ENCODE measurements at places on chromosomes 16 and 17.

DNA sequence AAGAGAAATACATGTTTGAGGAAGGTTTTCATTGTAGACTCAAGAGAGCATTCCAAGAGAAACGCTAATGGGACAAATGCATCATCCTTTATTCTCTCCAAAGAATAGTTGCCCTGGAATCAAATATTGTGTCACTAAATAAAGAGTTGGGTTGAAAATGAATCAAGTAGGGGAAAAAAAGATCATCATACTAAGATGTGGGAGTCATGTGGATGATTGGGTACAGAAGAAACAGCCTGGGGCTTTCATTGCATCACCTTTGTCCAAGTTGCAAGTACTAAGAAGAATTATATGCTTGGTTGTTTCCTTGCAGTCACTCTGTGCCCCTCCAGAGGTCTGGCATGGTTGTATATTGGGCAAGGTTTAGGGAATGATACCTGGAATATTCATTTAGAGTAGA is 658.9 kb downstream of the TOX3 start:
- H3K4me1 ChIP-seq = no peaks in the 10 kb centered on the region
- H3K4me3 ChIP-seq = no peak overlapping the region
- H3K27me3 ChIP-seq = no peaks in the 10 kb centered on the region
- H3K27ac ChIP-seq = no peak overlapping the region
- no peaks in the 10 kb centered on the region for H3K36me3 ChIP-seq
- DNase-seq = no peak

DNA sequence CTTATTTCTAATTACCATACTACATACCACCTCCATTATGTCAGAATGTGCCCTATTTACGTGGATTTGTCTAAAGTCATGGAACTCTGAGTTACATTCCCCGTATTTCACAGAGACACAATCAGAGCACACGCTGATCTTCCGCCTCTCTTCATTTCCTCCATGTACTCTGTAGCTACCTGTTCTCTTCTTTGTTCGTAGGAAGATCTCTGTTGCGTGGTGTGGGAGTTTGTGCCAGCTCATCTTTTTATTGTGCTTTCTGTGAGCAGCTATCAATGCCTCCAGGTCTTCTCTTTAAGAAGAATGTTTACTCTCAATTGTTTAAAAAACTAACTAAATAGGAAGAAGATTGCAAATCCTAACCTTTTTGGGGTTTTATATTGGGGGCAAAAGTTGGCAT is 26.9 kb downstream of the NLRC5 start:
- DNase-seq = no peak
- H3K27me3 ChIP-seq = no peaks in the 10 kb centered on the region
- H3K4me3 ChIP-seq = no peak overlapping the region
- no peak overlapping the region for H3K27ac ChIP-seq
- H3K4me1 ChIP-seq = no peaks in the 10 kb centered on the region
- no peaks in the 10 kb centered on the region for H3K36me3 ChIP-seq

DNA sequence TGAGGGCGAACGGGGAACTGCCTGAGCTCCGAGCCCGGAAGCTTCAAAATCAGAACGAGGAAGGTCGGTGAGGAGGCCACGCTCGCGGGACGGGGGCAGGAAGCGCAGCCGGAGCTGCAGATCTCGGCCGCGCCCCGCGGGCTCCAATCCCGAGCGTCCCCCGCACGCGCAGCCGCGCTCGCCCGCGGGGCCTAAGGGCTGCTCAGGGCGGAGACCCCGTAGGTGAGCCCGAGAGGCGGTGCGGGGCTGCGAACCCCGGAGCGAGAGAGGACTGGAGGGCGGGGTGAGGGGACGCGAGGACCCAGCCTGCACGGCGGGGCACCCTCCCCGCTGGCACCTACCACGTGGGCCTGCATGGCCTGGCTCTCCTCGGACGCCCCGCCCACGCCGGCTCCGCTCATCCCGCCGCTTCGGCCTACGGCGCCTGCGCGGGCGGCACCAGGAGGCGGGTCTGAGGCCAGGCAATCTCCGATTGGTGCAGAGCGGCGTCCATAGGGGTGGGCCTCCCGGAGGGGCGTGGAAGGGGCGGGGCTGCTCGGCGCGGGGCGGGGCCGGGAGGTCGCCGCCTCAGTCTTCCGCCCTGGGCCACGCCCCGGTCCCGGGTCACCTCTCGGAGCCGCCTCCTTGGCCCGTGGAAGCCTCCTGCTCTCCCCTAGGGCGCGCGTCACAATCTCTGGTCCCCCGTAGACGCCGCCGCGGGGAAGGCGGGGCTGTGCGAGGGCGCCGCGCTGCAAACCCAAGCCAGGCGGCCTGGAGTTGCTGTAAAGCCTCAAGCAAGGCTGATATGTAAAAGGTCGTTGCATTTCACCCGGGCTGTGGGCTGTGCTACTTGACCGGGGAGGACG is 27.8 kb upstream of the METRNL start:
- H3K27ac ChIP-seq = peak overlapping the region; percentile 40
- H3K4me1 ChIP-seq = peaks cover 4% of the 10 kb centered on the region
- peaks cover 5% of the 10 kb centered on the region for H3K36me3 ChIP-seq

GRCh38 chr17:78168903-78169793 is 767 bp downstream of the SYNGR2 start:
- H3K27me3 ChIP-seq = no peaks in the 10 kb centered on the region
- H3K4me3 ChIP-seq = peak overlapping the region; percentile 87
- peaks cover 39% of the 10 kb centered on the region for H3K4me1 ChIP-seq
- H3K36me3 ChIP-seq = peaks cover 4% of the 10 kb centered on the region
- H3K27ac ChIP-seq = no peak overlapping the region
- DNase-seq = no peak

- H3K36me3 ChIP-seq = no peaks in the 10 kb centered on the region
- no peak overlapping the region for H3K27ac ChIP-seq
- H3K27me3 ChIP-seq = no peaks in the 10 kb centered on the region
These were observed 72.4 kb downstream of the MYH10 start for GRCh38 chr17:8558144-8558543.

DNA sequence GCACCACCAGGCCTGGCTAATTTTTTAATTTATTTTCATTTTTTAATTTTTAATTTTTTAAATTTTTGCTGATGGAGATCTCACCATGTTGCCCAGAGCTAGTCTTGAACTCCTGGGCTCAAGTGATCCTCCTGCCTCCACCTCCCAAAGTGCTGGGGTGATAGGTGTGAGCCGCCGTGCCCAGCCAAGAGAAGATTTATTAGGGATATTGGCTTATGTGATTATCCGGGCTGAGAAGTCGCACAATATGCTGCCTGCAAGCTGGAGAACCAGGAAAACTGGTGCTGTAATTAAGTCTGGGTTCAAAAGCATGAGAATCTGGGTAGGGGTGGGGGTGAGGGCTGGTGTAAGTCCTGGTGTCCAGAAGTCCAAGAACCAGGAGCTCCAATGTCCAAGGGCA is 2.5 kb upstream of the C16orf90 start:
- DNase-seq = no peak
- H3K36me3 ChIP-seq = no peaks in the 10 kb centered on the region
- no peaks in the 10 kb centered on the region for H3K27me3 ChIP-seq
- no peak overlapping the region for H3K4me3 ChIP-seq

- H3K4me3 ChIP-seq = no peak overlapping the region
- H3K4me1 ChIP-seq = no peaks in the 10 kb centered on the region
- no peaks in the 10 kb centered on the region for H3K36me3 ChIP-seq
These were observed 44.3 kb downstream of the PMP22 start for GRCh38 chr17:15220785-15221184.

DNA sequence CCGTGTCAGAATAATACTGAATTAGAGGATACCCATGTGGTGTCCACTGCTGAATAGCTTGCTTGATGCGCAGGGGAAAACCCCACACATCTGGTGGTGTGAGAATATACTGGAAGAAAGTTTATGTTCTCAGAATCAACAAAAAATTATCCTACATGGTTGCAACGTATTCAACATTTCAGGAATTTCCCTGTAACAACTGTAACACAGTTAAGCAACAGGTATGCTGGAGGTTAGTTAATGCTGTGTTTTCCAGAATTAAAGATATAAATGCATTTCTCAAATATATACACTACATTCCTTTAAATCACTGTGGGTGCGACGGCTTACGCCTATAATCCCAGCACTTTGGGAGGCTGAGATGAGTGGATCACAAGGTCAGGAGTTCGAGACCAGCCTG is 5.4 kb downstream of the CNOT1 start:
- no peaks in the 10 kb centered on the region for H3K27me3 ChIP-seq
- H3K36me3 ChIP-seq = 0 out of 2 replicates have a peak, but pooled peaks cover 3% of the 10 kb centered on the region
- H3K27ac ChIP-seq = no peak overlapping the region
- peaks cover 3% of the 10 kb centered on the region for H3K4me1 ChIP-seq
- no peak overlapping the region for H3K4me3 ChIP-seq

DNA sequence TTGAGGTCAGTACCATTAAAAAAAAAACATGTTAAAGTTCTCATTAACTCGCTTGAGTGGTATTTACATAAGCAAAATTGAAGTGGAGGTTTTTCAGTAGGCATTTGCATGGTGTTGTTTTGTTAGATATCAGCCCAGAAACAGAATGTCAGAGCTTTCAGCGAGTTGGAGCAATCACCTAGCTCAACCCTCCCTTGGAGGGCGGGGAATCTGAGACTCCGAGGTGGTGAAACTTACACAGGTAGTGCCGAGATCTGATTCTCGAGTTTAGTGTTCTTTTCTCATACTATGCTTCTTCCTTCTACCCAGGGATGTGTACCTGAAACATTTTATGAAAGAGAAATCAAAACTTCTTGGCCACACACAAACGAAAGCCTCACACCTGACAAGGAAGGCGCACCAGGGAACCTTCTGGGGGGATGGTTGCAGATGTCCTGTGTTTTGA is 6.6 kb downstream of the SEC14L1 start:
- H3K36me3 ChIP-seq = peaks cover 26% of the 10 kb centered on the region
- peaks cover 5% of the 10 kb centered on the region for H3K4me1 ChIP-seq
- no peaks in the 10 kb centered on the region for H3K27me3 ChIP-seq
- H3K4me3 ChIP-seq = no peak overlapping the region
- H3K27ac ChIP-seq = no peak overlapping the region

GRCh38 chr17:78185981-78186691 is 716 bp downstream of the TK1 start:
- peaks cover 31% of the 10 kb centered on the region for H3K36me3 ChIP-seq
- DNase-seq = no peak
- no peaks in the 10 kb centered on the region for H3K4me1 ChIP-seq
- peak overlapping the region; percentile 85 for H3K4me3 ChIP-seq
- H3K27me3 ChIP-seq = no peaks in the 10 kb centered on the region
- no peak overlapping the region for H3K27ac ChIP-seq

DNA sequence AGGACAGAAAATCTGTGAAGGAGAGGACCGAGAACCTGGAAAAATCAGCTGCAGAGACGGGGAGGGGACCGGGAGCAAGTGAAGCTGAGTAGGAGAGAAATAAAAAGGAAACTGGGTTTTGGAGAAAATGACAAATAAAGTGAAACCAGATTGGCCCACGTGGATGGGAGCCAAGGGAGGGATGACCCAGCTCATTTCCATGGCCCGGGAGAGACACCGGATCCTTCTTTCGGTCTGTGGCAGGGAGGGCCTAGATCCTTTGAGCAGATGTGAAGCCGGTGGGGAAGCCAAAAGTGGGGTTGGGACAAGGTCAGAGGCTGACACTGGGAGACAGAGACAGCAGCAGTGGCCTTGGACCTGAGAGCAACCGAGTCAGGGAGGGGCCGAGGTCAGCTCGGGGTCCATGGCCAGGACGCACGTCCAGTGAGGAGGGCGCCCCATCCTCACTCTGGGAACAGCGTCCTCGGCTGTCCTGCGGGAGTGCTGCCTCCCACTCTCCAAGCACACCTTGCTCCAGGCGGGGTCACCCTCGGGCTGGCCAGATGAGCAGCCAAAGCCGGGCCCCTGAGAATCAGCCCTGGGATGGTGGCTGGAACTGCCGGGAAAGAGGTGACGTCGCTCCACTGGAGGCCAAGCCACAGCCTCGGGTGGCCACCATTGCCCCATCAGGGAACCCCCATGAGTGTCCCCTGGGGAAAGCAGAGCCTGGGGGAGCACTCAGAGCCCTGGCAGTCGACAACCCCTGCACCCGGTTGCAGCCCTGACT is 50.8 kb upstream of the CDR2 start:
- H3K27me3 ChIP-seq = no peaks in the 10 kb centered on the region
- DNase-seq = no peak
- peaks cover 11% of the 10 kb centered on the region for H3K36me3 ChIP-seq
- no peak overlapping the region for H3K27ac ChIP-seq
- no peaks in the 10 kb centered on the region for H3K4me1 ChIP-seq
- H3K4me3 ChIP-seq = no peak overlapping the region

GRCh38 chr16:23874613-23875294 is 39.0 kb downstream of the PRKCB start:
- no peaks in the 10 kb centered on the region for H3K27me3 ChIP-seq
- no peaks in the 10 kb centered on the region for H3K4me1 ChIP-seq
- no peak for DNase-seq
- no peak overlapping the region for H3K27ac ChIP-seq

- peaks cover 5% of the 10 kb centered on the region for H3K4me1 ChIP-seq
- H3K36me3 ChIP-seq = no peaks in the 10 kb centered on the region
- H3K4me3 ChIP-seq = no peak overlapping the region
- no peaks in the 10 kb centered on the region for H3K27me3 ChIP-seq
These were observed 28.6 kb downstream of the CD300LG start for GRCh38 chr17:43875476-43876147.

DNA sequence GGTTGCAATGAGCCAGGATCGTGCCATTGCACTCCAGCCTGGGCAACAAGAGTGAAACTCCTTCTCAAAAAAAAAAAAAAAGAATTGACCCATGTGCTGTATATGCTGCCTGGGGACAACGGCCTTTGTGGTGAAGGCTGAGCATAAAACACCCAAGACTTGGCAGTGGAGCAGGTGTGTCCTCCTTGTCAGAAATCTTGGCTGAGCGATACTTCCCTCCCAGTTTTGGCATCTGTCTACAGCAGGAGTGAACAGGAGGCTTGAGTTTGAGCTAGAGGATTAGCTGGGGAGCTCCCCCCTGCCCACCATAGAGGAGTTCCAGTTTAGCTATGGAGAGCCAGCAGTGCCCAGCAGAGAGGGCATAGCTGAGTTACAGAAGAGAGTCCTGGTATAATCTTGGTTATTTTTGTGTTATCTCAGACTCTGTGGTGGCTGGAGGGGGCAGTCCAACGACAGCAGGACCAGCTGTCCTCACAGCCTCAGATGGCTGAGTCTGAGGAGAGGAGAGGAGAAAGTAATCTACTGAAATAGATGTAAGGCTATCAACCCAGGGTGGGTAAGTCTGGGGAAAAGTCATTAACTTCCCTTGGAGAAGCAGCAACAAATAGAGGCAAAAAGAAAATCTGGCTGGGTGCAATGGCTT is 18.4 kb downstream of the SP2 start:
- H3K4me3 ChIP-seq = no peak overlapping the region
- no peaks in the 10 kb centered on the region for H3K27me3 ChIP-seq
- H3K27ac ChIP-seq = no peak overlapping the region
- no peaks in the 10 kb centered on the region for H3K36me3 ChIP-seq

- H3K4me1 ChIP-seq = no peaks in the 10 kb centered on the region
- no peak overlapping the region for H3K27ac ChIP-seq
- no peak overlapping the region for H3K4me3 ChIP-seq
- H3K36me3 ChIP-seq = no peaks in the 10 kb centered on the region
These were observed 257.7 kb upstream of the PMFBP1 start for GRCh38 chr16:72429671-72430081.
